LNCaP clone FGC (cell line): ENCODE measurements at places on chromosomes 12 and 14.
A peak's percentile ranks its signal among the peaks of the same experiment; 100 is the strongest.

GRCh38 chr12:81174664-81175063 lies 96.8 kb downstream of the ACSS3 start:
- DNase-seq, result no peak

- DNase-seq, result no peak
These were observed 851 bp downstream of the YLPM1 start for GRCh38 chr14:74763803-74764531.

DNA sequence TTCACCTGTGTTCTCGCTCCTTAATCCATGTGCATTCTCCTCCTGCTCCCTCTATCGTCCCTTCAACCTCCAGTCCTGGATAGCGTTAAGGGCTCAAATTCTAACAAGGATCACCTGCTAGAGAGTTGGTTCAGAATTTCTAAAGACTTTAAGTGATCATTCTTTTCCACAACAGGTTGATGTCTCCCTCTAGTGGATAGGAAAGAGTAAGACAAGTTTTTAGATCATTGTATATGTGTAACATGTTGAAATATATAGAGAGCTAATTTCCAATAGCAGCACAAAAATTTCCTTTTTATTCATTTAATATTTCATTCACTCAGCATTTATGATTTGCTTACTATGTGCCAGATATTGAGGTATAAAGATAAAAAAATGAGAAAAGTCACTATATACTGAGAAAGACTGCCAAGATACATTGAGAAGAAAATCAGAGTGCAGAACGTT lies 9.3 kb upstream of the ESR2 start:
- DNase-seq, result peak; percentile 69

- DNase-seq, result no peak
These were observed 42.0 kb upstream of the PRICKLE1 start for GRCh38 chr12:42631513-42631912.

- DNase-seq, result no peak
These were observed 5.1 kb downstream of the KMT5A start for GRCh38 chr12:123388951-123389559.

- DNase-seq, result no peak
These were observed 338.9 kb downstream of the AEBP2 start for GRCh38 chr12:19778172-19778571.
